ENCODE measurements at places on chromosomes 1 and 21.

DNA sequence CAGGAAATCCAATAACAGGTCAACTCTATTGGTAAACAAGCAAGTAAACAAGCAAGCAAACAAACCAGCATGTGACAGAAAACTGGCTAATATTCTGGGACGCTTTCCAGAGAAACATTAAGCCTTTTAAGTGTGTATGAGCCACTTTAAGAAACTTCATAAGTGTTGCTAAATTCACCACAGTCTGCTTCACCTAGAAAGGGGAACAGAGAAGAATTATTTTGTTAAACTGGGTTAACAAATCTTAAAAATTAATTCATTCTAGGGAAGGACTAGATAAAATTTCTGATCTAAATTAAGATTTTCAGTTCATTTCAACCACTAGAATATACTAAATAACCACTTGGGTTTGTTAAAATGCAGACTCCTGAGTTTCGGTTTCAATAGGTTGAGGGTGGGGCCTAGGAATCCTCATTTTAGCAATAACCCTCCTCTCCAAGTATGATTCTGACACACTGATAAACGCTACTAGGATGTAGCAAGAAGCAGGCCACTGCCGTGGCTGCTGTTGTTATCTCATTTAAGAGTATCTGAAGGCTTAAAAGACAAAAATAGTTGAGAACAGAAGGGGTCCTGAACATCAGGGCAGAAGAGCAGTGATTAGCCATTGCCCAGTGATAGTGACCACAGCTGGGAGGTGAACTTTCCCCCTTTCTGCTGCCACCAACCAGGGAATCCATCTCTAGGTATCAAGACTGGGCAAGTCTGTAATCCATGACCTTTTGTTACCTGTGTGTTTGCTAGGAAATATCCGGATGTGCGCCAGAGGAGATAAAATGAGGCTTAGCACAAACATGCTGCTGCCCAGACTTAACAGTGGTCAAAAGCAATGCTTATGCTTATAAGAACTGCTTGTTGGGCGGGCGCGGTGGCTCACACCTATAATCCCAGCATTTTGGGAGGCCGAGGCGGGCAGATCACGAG is 11.2 kb downstream of the CREG1 start:
- DNase-seq: no peak

DNA sequence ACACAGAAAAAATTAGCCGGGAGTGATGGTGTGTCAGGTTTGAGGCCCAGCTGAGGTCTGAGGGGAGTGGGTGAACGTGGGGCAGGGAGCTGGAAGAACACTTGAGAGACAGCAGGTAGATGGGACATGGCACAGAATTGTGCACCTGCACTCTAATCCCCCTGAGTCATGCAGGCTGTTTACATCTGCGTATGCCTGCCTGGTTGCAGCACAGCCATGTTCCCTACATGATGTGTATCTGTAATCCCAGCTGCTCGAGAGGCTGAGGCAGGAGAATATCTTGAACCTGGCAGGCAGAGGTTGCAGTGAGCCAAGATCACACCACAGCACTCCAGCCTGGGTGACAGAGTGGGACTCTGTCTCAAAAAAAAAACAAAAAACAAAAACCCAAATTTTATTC is 44.8 kb downstream of the ATP5PO start:
- no peak for DNase-seq

GRCh38 chr1:107599220-107599619 is 365.8 kb downstream of the VAV3 start:
- no peak for DNase-seq

GRCh38 chr1:113390871-113391648 is 745 bp downstream of the MAGI3 start:
- peak; percentile 29 for DNase-seq

DNA sequence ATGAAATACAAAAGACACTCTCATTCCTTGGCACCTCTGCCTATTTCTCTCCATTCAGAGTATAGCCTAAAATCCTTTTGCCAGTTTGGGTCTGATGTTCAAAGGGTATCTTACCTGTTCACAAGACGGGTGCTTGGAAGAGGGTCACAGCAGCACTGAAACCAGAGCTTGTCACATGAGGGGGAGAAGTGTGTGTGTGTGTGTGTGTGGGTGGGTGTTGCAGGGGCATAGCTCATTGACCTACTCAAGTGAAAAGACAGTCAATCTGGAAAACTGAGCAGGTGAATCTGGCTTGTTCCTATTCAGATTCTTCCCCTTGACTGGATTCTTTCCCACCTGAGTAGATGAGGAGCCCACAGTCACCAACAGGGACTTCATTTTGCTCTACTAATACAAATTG is 63.9 kb downstream of the KCTD3 start:
- no peak for DNase-seq

GRCh38 chr1:20632386-20632785 is 872 bp upstream of the PINK1 start:
- DNase-seq: no peak

GRCh38 chr1:64595871-64596515 is 126.1 kb downstream of the CACHD1 start:
- DNase-seq: no peak

GRCh38 chr1:185964946-185965345 is 230.8 kb downstream of the HMCN1 start:
- no peak for DNase-seq

GRCh38 chr1:161482610-161483009 is 22.6 kb upstream of the FCGR2A start:
- no peak for DNase-seq

DNA sequence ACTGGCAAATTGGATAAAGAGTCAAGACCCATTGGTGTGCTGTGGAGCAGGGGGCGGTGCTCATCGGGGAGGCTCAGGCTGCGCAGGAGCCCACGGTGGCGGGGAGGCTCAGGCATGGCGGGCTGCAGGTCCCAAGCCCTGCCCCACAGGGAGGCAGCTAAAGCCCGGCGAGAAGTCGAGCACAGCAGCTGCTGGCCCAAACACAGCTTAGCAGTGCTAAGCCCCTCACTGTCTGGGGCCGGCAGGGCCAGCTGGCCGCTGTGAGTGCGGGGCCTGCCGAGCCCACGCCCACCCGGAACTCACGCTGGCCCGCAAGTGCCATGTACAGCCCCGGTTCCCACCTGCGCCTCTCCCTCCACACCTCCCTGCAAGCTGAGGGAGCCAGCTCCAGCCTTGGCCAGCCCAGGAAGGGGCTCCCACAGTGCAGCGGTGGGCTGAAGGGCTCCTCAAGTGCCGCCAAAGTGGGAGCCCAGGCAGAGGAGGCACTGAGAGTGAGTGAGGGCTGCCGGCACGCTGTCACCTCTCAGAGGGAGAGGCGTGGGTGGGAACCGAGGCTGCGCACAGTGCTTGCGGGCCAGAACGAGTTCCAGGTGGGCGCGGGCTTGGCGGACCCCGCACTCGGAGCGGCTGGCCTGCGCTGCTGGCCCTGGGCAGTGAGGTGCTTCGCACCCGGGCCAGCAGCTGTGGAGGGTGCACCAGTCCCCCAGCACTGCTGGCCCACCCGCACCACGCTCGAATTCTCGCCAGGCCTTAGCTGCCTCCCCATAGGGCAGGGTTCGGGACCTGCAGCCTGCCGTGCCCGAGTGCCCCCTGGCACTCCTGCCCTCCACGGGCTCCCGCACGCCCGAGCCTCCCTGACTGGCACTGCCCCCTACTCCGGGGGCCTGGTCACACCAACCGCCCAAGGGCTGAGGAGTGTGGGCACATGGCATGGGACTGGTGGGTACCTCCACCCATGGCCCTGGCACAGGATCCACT is 263.4 kb downstream of the GPR52 start:
- no peak for DNase-seq

- DNase-seq: no peak
These were observed 60.9 kb downstream of the AK5 start for GRCh38 chr1:77342745-77343144.

DNA sequence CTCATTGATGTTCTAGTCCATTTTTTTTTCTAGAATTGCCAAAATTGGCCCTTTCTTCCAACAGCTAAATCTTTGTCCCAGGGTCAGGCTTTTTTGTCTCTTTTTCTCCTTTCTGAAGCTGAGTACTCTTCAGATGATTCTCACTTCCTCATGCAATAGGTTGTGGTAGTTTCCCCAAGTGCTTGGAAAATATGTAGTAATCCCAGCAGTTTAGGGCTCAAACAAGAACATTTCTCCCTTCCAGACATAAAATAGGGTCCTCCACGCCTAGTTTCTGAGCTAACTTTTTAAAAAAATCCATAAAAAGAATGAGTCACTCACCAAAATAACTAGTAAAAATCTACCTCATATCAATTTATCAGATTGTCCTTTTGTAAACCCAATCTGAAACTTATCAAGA is 10.0 kb upstream of the MCOLN3 start:
- no peak for DNase-seq

DNA sequence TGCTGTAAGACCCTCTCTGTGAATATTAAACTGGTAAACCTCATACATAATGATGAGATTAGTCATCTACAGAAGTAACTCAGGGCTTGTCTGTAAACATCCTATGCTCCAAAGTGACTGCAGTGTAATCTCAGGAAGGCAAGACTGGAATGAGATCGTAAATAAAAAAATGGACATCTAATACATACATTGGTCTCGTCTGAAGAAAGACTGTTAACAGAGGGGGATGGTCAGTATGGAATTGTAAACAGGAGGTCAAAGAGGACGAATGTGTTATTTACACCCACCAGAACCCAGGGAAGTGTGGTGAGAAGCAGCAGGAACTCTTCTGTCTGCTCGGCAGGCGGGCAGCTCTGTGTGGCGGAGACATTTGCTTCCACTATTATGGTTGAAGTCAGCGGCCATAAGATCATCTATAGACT is 51.4 kb downstream of the DISC1 start:
- no peak for DNase-seq

DNA sequence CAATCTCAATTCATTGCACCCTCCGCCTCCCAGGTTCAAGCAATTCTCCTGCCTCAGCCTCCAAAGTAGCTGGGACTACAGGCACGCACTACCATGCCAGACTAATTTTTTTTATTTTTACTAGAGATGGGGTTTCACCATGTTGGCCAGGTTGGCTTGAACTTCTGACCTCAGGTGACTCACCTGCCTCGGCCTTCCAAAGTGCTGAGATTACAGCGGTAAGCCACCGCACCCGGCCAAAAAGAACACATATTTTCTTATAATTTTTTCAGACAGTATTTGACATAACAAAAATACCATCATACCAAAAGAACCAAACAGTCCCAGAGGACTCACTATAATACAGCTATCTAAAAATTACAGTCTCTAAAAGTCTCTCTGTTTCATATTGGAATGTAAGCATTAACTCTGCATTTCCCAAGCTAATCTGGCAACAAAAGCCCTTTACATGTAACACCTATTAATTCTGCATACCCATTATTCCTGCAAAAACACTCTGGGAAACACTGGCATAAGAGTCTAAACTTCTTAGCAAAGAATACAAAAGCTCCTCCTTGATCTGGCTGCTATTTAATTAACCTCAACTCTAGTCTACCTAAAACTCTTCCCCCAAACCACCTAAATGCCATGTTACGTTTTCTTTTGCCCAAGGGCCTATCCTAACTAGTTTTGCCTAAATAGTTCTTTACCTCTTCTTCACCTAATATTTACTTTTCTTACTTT is 26.9 kb downstream of the WDR26 start:
- no peak for DNase-seq

DNA sequence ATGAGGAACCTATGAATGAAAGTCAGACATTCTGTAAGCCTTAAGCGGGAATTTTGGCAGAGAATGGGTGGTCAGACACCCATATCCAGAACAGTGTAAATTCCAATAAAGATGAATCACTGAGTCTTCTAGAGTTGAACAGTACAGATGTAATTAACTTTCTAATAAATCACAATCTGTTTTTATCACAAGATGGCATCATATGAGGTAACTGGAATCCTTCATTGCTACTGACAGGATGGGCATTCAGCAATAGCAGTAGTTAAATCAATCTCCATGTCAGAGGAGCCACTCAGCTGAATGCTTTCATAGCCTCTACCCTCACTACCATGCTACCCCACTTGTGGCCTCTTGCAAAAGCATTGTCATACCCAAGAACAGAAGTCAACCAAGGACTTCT is 690.3 kb downstream of the AMY1C start:
- no peak for DNase-seq

DNA sequence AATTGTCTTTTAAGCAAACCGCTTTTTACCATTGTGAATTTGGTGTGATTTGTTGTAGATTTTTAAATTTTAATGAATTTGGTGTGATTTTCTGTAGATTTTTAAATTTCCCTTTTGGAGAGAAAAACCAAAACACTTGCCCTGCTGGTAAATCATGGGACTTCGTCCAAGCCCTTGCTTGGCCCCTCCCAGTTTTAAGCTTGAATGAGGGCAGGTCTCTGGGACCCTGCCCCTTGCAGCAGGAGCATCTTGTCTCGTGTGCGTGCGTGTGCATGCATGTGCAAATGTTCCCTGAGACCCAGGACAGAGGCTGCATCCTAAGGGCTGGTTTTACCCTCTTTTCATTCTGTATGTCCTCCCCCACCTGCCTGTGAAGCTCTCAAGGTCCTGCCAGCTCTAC is 248.6 kb downstream of the GREM2 start:
- no peak for DNase-seq

GRCh38 chr1:100710906-100711682 is 8.4 kb upstream of the VCAM1 start:
- DNase-seq: no peak
